ENCODE measurements at places on chromosomes 2 and 18.

DNA sequence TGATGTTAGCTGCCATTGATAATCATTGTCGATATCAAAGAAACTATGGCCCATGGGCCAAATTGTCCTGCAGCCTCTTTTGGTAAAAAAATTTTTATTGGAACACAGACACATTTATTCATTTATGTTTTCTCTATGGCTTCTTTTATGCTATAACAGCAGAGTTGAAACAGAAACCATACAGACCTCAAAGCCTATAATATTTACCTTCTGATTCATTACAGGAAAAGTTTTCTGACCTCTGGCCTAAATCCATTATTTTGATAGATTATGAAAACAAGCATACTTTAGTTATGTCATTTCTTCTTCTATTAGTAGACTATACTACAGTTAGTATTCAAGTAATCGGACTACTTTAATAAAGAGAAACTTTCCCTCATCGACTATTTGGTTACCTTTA, 349.7 kb upstream of the GALNT5 start:
- DNase-seq, result no peak

GRCh38 chr18:66616523-66616983, 12.7 kb upstream of the CDH19 start:
- no peak for DNase-seq

DNA sequence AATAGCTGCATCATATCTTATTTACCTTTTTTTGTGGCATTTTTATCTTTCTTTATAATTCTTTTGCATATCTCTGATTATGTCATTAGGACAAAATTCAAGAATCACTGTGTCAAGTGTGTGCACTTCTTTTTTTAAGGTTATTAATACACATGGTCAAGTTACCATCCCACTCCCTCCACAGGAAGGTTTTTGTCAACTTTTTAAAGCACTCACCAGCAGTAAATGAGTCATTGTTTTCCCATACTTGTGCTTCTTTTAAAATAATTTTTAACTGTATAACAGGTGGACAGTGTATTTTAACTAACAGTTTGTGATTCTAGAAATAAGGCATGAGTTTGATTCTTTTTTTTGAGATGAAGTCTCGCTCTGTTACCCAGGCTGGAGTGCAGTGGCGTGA, 45.7 kb upstream of the FAM171B start:
- no peak for DNase-seq

GRCh38 chr2:149023091-149023490, 15.4 kb upstream of the LYPD6B start:
- no peak for DNase-seq

- DNase-seq, result no peak
These were observed 15.5 kb downstream of the EMX1 start for GRCh38 chr2:72932805-72933204.

DNA sequence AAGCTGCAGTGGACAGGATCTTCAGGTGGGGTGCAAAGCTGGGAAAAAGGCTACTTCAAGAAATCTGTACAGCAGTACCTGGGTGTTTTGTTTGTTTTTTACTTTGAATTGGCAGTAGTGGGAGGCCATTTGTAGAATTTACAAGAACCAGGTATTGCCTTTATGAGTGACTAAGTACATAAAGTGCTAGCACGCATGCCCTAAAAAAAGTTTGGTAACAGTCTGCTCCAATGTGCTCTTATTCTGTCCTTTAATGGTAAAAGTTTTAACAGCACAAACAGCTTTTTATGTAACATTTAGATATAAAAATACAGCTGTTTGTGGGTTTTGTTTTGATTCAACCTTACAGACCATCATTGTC, 17.2 kb downstream of the REV1 start:
- no peak for DNase-seq

GRCh38 chr2:185374878-185375277, 363.7 kb upstream of the FSIP2 start:
- DNase-seq, result no peak

DNA sequence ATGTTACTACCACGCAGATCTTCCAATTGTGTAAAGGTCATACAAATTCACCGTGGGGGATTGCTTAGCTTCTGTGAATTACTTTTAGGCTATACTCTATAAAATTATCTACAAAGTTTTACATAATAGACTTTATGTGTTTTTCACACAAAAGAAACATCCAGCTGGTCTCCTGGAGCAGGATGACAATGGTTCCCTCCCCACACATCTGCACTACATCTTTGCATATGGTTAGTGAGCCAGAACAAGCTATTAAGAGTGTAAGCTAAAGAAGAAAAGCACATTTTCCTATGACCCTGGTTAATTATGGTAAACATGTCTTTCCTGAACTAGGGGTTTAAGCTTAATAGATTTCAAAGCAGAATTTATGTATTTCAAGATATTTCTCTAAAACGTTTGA, 295.1 kb downstream of the ASXL3 start:
- no peak for DNase-seq

GRCh38 chr2:233353769-233354499, at the start of gene DGKD:
Gene DGKD (plus strand): TSS chr2:233354494. CDS start chr2:233354519, 25 bp downstream.
- DNase-seq, result peak; percentile 74

DNA sequence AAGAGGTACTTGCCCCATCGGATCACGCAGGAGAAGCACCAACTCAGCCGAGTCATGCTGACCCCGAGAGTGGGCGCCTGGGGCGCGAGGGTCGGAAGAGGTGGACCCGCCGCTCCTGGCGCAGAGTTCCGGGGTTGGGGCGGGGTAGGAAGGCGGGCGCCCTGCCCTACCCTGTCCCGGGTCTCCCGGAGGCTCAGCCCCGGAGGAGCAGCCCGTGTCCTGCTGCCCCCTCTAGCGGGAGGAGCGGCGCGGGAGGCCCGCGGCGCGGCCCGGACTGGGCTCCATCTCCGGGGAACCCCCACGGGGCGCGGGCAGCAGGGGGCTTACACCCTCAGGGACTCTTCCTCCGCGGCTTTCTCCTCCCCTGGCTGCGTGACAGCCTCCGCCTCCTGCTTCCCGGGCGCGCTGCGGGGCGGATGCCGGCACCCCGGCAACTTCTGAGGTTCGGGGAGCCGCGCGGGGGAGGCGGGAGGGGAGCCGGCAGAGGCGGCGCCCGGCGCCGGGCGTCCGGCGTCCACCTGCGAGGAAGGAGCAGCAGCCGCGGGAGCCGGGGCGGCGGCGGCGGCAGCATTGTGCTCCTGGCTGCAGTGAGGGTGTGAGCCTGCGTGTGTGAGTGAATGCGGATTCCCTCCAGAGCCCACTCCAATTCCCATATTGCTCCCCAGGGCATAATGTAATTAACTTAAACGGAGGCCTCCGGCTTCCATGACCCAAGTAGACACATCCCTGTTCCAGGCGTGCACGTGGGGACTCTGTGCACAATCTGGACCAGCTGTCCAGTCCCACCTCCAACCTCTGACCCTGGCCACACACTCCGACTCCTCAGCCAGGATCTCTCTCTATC, 7.6 kb upstream of the TNS1 start:
- no peak for DNase-seq

GRCh38 chr18:78675231-78675630, 304.4 kb upstream of the SALL3 start:
- DNase-seq, result no peak

DNA sequence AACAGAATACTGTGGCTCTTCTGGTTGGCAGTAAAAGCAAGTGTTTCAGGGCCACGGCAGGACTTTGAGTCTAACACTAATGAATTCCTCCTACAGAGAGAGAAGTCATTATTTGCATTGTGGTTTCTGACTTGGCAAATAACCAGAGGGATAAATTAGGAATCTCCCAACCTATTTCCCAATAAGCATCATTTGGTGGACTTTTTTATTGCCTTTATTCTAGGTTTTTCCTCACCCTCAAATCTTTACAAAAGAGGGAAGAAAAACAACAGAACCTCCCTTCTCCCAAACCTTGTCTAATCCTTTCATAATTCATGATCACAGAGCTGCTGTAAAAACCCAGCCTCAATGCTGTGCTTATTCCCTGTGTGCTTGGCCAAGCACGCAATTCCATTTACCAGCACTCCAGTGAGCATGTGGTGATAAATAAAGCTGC, 179.7 kb downstream of the AGPS start:
- no peak for DNase-seq

DNA sequence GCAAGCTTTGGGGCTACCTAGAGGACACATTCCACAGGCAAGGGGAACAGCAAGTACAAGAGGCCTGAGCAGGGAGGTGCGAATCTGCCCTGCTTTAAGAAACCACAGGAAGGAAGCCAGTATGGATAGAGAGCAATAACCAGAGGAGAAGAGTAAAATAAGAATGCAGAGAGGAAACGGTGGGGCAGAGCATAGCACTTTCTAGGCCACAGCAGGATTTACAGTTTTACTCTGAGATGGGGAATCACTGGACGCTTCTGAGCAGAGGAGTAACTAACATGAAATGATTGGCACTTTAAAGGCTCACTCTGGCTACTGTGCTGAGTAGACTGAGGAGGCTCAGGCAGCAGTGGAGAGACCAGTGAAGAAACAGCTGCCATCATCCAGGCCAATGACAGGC, 23.8 kb downstream of the AAK1 start:
- DNase-seq, result no peak

DNA sequence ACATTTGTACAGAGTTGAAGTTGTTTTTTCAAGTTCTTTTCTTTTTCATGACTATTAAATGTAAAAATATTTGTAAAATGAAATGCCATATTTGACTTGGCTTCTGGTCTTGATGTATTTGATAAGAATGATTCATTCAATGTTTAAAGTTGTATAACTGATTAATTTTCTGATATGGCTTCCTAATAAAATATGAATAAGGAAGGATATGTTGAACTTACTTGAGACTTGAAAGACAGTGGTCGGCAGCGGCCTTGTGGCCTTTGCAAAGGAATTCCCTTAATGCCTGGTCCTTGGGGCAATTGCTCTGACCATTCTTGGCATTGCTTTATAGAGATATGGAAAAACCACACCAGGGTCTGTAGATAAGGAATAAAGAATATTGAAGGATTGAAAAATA, 25.9 kb upstream of the TMEM87B start:
- no peak for DNase-seq

GRCh38 chr2:205198140-205198525, 484.2 kb upstream of the NRP2 start:
- DNase-seq, result no peak

- DNase-seq, result no peak
These were observed 38.4 kb downstream of the ARL4C start for GRCh38 chr2:234458466-234458865.

DNA sequence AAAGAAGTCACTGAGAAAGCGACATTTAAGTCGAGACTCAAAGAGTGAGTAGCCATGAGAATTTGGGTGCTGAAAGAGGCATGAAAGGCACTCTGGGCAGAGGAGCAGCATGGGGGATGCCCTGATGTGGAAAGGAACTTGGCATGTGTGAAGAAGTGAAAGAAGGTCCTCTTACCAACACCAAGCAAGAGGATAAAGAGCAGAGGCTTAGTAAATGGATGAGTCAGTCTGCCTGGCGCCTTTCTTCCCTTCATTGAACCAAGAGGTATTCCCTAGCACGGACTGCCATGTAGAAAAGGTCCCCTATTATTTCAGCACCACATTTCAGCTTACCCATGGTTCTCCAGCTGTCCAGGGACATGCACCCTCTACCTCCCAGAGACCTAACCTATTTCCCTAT, 221.1 kb upstream of the NRP2 start:
- DNase-seq, result no peak

DNA sequence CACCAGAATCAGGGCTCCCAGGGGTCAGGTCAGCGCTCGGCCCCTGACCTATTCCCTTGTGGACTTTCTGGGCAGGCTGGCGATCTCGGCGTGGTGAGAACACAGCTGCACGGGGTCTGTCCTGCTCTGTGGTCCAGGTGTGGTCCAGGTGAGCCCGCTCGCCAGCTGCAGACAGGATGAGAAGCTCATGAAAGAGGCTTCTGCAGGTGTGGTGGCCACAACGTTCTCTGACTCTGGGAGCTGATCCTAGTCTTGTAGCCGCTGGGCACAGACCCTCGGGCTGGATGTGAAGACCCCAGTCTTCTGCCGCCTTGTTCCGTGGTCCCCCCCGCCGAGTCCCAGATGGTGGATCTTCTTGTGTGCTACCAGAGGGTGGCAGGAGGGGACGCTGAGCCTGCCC, 129.7 kb downstream of the RTP5 start:
- DNase-seq, result no peak

- DNase-seq, result no peak
These were observed 49.7 kb downstream of the TNS1 start for GRCh38 chr2:217953011-217953481.

DNA sequence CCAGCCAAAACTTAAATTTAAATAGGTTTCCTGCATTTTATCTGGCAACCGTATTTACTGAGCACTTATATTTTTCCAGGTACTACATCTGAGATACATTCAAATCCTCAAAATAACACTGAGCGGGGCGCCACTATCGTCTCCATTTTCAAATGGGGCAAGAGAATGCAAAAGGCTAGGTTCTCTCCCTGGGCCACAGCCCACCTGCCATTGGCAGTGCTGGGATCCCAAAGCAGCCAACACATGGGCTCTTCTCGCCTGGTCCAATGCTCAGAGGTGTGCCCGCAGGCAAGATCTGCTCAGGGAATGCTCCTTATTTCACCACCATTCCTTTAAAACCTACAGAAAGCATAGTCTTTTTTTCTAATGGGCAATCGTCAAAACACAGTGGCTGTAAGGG, 11.3 kb upstream of the ID2 start:
- no peak for DNase-seq

GRCh38 chr2:54813584-54813983, 90.1 kb downstream of the EML6 start:
- DNase-seq, result no peak

- no peak for DNase-seq
These were observed 18.1 kb downstream of the KLHL14 start for GRCh38 chr18:32754508-32755263.

GRCh38 chr18:72762515-72763122, 105.2 kb downstream of the NETO1 start:
- DNase-seq, result no peak

DNA sequence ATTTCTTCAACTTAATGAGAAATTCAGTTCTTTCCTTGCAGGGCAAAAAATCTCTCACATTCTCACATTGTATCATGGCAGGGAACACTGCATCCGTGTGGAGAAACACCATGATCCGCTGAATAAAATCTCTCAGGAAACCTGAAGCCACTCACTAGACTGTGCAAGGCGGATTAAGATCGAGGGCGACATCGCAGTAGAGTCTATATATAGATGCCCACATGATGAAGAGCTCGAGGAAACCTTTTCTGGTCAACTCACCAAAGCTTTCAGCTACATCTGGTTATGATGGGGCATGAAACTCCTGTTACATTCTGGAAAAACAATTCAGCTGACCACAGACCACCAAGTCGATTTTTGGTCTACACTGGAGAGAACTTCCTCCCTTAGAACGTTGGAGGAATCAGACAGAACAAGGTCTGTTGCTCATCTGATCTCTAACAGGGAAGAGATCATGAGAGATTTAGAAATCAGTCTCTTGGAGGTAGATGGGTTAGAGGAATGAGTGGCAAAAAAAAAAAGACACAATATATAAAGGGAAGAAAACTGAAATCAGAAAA, 162.9 kb upstream of the ZNF516 start:
- no peak for DNase-seq
